ENCODE measurements at places on chromosomes 3 and 15.

DNA sequence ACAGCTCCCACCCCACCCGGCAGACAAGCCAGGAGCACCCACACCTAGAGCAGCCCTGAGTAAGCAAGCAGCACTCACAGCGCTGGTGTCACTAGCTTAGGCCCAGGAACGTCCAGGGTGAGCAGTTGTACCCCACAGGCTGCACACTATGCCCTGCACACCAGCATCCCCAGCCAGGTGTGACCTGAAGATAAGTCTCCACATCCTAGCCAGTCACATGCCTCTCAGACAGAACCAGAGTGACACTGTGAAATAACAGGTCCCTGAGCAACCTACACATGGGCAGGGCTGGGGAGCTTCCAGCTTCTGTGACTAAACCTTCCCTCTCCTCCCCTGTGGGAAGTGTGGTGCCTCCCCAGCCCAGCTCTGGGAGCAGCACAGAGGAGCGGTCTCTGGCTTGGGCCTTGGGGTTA is 253.6 kb downstream of the UACA start:
- no peak for DNase-seq

- no peak for DNase-seq
These were observed 500.1 kb downstream of the MFSD1 start for GRCh38 chr3:159301961-159302360.

- no peak for DNase-seq
These were observed 239.4 kb downstream of the RORA start for GRCh38 chr15:60989696-60990095.

DNA sequence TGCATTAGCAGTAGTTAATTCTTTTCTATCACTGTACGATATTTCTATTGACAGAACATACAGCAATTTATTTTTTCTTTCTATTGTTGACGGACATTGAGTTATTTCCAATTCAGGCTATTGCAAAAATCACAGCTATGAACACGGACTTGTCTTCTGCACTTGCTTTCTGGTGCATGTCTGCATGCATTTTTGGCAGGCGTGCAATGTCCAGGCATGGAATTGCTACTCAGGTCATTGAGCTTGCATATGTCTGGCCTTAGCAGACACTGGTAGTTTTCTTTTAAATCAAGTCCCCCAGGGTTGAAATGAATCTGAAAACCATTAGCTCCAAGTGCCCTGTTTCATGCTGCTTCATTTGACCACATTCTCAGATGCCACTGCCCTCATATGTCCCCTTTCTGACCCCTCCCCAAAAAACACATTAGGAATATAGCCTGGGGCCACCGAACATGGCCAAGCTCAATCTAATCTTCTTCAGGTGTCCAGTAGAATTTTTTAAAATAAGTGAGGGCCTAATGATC is 72.8 kb downstream of the LRIG1 start:
- DNase-seq = no peak

DNA sequence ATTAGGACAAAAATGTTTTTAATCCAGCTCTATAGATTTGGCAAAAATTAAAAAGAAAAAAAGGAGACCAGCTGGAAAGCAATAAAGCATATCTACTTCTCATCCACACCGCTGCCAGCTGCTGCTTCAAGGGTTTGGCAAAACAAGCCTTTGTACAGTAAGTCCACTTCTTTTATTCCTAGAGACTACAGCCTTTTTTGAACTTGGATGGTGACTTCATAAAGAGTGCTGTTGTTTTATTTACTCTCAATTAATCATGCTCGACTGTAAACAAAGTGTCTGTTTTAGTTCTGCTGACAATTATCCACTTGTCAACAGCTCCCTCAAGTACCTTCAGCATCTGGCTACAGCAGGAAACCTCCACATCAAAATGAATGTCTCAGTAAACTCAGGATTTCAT is 12.3 kb upstream of the FOXB1 start:
- no peak for DNase-seq

GRCh38 chr3:28951772-28952556 is 328.9 kb upstream of the RBMS3 start:
- no peak for DNase-seq

GRCh38 chr3:30639937-30640336 is 33.5 kb downstream of the TGFBR2 start:
- no peak for DNase-seq

DNA sequence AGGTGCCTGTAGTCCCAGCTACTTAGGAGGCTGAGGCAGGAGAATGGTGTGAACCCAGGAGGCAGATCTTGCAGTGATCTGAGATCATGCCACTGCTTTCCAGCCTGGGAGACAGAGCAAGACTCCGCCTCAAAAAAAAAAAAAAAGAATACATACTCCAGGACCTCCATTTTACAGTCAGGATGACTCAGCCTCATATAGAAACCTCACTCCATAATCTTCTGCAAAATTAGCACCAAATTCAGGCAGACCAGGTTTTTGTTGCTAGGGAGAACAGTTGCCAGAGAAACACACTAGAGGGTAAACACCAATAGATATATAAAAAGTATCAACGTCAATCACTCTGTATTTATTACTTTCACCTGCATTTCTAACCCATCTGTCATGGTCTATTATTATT is 28.3 kb upstream of the AP3B2 start:
- DNase-seq = no peak

GRCh38 chr3:170201527-170201926 is 20.0 kb upstream of the PHC3 start:
- DNase-seq = no peak

- DNase-seq = no peak
These were observed 6.4 kb downstream of the IFT57 start for GRCh38 chr3:108215871-108216270.

DNA sequence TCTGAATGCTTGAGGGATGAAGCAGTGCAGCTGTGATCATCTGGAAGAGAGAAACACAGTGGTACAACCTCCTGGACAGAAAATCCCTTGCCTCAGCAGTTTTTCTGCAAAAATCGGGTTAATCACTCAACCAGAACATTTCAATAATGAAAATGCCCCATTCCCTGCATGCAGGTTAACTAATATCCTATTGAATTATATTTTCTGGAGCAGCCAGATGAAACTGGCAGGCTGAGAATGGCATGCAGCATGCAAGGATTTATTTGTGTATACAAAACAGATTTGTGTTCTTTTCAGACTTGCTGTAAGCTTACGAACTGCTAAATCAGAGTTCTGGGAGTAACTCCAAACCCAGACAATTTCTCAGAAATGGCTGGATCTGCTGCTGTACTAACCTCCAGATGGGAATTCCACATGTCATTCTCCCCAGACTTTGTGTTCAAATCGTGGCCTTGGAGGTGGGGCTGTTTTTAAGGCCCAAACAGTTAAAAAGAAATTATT is 39.1 kb downstream of the SLC9A9 start:
- no peak for DNase-seq

DNA sequence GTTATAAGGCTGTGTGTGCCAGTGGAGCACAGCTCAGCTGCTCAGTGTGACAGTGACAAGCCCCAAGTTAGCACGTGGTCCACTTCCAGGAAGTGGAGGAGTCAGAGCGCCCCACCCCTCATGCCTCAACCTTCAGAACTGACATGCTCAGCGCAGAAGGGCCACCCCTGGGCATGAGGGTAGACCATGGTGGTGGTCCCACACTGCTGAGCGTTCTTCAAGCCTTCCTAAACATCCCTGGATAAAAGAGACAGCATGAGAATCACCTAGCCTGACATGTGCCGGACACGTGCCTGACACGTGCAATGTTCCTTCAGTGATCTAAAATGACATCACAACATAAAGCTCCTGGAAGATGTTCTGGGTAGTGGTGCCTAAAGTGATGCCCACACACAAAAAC is 16.8 kb downstream of the ATP10A start:
- DNase-seq = no peak

DNA sequence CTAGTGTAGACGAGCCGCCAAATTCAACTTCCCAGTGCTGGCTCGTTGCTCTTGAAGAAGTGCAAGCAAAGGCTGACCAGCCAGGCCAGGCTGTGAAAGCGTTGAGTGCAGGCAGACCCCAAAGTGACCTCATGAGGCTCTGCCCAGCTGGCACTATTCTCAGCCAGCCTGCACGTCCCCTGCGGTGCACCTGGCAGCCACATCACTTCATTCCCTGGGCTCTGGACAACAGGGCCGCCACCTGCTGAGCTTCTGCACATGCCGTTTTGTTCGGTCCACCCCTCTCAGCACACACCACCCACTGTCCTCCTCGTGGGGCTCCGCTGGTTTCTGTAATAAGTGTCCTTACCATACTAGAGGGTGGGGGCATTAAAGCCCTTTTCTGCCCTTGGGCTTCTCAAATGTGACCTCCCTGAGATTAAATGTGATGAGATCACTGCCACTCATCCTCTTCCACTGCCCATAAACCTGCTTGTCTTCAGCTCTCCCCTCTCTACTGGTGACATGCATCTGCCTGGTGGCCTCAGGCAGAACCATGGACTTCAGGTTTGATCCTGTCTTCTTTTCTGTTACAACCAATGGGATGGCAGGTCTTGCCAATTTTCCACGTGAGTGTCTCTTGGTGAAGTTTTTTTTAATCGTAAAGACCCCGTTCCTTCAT is 6.1 kb downstream of the RASGRF1 start:
- DNase-seq = no peak

GRCh38 chr15:77981281-77982126 is 96.0 kb downstream of the TBC1D2B start:
- DNase-seq = no peak
